SK-MEL-5 (cell line): ENCODE measurements at places on chromosomes 4 and X. TPM values are rescaled to one million over a fixed set of nuclear protein-coding genes. Genes with fewer than 3 reads are reported as not detected.

GRCh38 chrX:110004215-110004614 lies 1.3 kb downstream of the TMEM164 start:
- no peak for DNase-seq

REPS2 gene
- total RNA-seq: 1.1 and 1.6 TPM in 2 replicates

DNA sequence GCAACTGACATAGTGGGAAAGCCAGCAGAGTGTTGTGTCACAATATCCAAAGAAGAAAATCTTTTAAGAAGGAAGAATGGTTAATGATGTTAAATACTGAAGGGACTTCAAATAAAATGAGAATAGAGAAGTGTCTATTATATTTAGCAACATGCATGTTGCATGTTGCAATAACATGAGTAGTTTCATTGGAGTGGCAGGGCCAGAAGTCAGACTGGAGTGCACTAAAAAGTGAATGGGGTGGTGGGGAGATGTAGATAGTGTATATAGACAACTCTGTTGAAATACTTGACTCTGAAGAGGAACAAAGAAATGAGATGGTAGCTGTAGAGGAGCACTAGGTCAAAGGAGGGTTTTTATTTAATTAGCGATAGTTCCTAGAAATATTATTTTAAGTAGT lies 9.5 kb upstream of the AMMECR1 start:
- no peak for DNase-seq

MSX1 gene
- total RNA-seq: 4.3 and 4.5 TPM in 2 replicates

GRCh38 chrX:44947995-44948394 lies 75.0 kb downstream of the KDM6A start:
- no peak for DNase-seq

- DNase-seq: no peak
Observed at GRCh38 chr4:124903995-124904722, 191.6 kb upstream of the ANKRD50 start.

- DNase-seq: no peak
Observed at GRCh38 chr4:61301271-61301670, 101.1 kb downstream of the ADGRL3 start.

GRCh38 chr4:186027405-186027804 lies 41.6 kb upstream of the TLR3 start:
- DNase-seq: no peak

GRCh38 chr4:42658261-42658660 lies 1.4 kb upstream of the ATP8A1 start:
- no peak for DNase-seq

ARAP2 gene
- 8.3 and 14.4 TPM in 2 replicates for total RNA-seq

DNA sequence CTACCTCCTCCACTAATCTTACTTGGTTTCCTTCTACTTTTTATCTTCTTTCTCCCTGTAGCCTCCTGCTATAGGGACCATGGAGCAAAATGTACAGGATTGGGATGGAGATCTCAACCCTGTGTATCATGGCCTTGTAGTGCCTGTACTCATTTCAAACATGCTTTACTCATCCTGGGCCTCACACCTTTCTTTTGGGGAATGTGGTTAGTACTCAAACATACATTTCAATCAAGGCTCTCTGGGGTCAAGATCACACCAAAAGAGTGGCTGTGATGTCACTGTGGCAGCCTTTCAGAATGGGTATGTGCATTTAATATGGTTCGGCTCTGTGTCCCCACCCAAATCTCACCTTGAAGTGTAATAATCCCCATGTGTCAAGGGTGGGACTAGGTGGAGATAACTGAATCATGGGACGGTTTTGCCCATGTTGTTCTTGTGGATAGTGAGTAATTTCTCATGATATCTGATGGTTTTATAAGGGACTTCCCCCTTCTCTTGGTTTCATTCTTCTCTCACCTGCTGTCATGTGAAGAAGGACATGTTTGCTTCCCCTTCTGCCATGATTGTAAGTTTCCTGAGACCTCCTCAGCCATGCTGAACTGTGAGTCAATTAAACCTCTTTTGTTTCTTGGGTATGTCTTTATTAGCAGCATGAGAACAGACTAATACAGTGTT lies 205.1 kb downstream of the RASL11B start:
- DNase-seq: no peak
